ENCODE measurements at places on chromosomes 3 and 15.

- peak; percentile 94 for DNase-seq
These were observed 8.4 kb upstream of the GNAI2 start for GRCh38 chr3:50227390-50228183.

GRCh38 chr3:72665701-72666446, 182.4 kb downstream of the SHQ1 start:
- no peak for DNase-seq

GRCh38 chr3:146273721-146274407, 23.0 kb upstream of the PLSCR4 start:
- DNase-seq: no peak

DNA sequence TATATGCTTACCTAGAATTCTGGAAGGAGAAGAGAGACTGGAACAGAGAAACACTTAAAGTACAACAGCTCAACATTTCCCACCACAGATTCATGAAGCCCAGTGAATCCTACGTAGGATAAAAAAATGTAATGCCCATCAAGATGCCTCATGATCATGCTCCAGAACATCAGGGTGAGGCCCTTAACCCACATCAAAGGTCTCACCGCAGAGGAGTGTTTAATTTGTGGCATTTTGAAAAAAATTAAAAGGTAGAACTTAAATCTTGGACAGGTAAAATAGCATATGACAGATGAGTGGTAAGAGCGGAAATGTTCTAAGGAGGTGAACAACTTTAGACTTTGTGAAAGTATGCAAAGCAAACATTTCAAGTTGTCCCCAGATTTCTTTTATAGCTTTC, 9.7 kb upstream of the SLC6A20 start:
- no peak for DNase-seq

DNA sequence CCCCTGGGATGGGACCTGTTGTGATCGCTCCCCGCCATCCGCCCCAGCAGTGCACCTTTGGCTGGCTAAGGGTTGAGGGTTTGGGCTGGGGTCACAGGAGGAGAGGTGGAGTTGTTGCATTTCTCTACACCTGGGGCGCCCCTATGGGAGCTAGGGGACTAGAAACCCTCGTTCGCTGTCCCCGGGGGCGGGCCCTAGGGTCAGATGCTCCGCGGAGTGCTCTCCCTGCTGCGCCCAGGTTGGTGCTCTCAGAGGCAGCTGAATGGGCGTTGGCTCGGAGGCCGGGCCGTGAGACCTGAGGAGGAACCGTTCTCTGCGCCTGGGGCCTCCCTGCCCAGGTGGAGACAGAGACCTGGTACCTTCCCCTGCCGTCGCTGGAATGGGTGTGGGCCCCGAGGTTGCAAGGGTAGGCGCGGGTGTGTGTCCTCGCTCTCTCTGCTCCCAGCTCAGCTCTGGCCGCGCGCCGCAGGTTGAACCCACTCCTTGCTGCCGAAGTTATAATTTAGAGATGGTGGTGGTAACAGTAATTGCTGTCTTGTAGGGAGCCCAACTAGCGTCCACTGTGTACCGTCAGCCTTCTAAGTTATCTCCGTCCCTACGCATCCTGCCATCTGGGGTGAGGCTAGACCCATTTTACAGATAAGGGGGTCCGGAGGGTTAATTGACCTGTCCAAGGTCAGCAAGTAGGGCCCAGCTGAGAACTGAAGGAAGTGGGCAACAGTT, 965 bp downstream of the FLNB start:
- peak; percentile 76 for DNase-seq

DNA sequence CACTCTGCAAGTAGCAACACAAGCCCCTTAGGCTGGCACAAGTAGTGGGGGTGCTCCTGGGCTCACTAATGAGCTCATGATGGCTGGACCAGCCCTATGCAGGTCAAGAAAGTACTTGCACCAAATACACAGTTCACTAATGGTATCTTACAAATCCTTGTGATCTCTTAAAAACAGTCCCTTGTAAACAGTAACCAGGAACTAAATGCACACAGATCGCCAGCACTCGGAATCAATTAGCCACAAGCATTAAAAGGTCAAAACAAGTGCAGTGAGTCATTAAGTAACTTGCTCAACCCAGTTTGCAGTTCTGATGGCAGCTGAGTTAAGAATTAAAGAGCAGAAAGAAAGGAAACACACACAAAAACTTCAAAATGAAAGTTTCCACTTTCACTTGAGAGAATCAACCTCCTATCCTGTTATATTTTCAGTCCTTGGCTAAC, 43.2 kb downstream of the ARHGEF3 start:
- DNase-seq: no peak

- no peak for DNase-seq
These were observed 142.4 kb upstream of the TLE3 start for GRCh38 chr15:70240082-70240481.

GRCh38 chr3:145015253-145015652, 1043.6 kb downstream of the DIPK2A start:
- DNase-seq: no peak

GRCh38 chr3:146464005-146464595, 5.3 kb downstream of the PLSCR2 start:
- DNase-seq: no peak

GRCh38 chr15:78641102-78641748, at the start of gene CHRNB4:
CHRNB4 (minus strand) TSS chr15:78641210; CDS start chr15:78641133, 77 bp downstream.
- DNase-seq: no peak

DNA sequence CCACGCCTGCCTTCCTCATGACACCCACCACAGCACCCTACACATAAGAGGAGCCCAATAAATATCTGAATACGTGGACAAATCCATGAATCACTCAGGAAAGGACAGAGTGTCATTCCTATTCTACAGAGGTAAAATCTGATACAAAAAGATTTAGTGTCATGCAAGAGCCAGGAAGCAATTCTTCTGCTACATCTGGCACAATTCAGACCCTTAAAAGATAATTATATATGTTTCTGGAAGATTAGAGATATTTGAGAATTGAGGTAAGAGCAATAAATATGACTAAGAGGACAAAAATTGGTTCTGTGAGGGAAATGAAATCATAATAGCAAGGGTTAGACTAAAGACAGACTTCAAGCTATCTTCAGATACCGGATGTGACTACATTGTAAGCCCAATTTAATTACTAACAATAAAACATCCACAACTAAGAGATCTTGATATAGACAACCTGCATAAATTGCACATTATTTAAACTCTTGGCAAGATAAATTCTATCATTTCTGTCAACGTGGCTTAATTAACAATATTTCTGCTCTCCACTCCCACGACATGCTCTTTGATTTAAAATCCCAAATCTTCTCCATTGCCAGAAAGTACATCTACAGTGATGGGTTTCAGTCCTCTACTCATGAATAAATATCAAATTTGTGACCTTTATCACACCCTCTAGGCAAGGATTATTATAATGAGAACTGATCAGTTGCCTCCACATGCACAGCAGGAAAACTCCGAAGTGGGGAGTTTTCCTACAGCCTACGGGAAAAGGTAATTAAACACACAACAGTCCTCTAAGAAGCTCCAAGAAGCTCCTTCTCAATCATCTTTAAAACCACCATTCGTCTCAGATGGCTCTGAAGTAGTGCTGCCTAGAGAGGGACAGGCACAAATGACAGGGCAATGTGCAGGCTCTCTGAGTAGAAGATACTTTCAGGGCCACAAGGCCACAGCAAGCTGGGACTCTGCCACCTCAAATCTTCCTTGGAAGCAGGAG, 32.6 kb downstream of the MB21D2 start:
- no peak for DNase-seq

GRCh38 chr3:127572186-127572585, 18.3 kb downstream of the TPRA1 start:
- no peak for DNase-seq

- peak; percentile 66 for DNase-seq
These were observed 1.3 kb downstream of the DNAH1 start for GRCh38 chr3:52317208-52318000.

GRCh38 chr15:101541501-101542292, 52.2 kb upstream of the PCSK6 start:
- no peak for DNase-seq

DNA sequence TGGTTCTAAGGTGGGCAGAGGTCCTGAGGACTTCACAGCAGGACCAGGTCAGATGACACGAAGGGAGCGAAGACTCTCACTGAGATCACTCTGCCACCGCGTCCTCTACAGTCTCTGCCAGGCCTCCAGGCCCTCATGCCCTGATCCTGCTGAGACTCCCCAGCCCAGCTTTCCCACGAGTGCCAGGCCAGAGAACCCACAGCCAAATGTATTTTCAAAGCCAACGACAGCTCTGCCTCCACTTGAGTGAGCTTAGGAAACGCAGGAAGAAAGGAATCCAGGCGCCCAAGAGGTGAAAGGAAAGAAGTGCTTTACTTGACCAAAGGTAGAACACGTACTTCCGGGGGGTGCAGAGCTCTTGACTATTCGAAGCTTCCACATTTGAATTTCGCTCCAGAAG, 275.0 kb downstream of the XXYLT1 start:
- DNase-seq: no peak

All from left colon (tissue), 2 donors.